ENCODE measurements at places on chromosomes 6 and 20. TPM values are rescaled to one million over a fixed set of nuclear protein-coding genes. Genes with fewer than 3 reads are reported as not detected.

C20orf141 gene
- total RNA-seq, result not detected

C6orf52 gene
- total RNA-seq, result not detected

GNAS-AS1 gene
- total RNA-seq, result 1.5 TPM

PRR18 gene
- total RNA-seq, result not detected

SMAP1 gene
- total RNA-seq, result 32.3 TPM

ZNF334 gene
- 0.23 TPM for total RNA-seq

SFTA2 gene
- total RNA-seq, result 0.51 TPM

DNMT3B gene
- total RNA-seq, result 1.7 TPM

ASIP gene
- total RNA-seq, result not detected

SASH1 gene
- total RNA-seq, result 0.26 TPM

NKAIN4 gene
- not detected for total RNA-seq

IMPG1 gene
- not detected for total RNA-seq

AK9 gene
- total RNA-seq, result 12.6 TPM

RAD21L1 gene
- total RNA-seq, result not detected

BTBD9 gene
- total RNA-seq, result 67.7 TPM

DEFB124 gene
- not detected for total RNA-seq

UCKL1 gene
- 67.0 TPM for total RNA-seq

DLK2 gene
- total RNA-seq, result 1.3 TPM

RGS17 gene
- not detected for total RNA-seq

SOX18 gene
- total RNA-seq, result 0.35 TPM

PPP1R16B gene
- 32.0 TPM for total RNA-seq

TAF11 gene
- 27.6 TPM for total RNA-seq

PDE10A gene
- total RNA-seq, result not detected

DEF6 gene
- 221 TPM for total RNA-seq

BPIFB4 gene
- not detected for total RNA-seq
